ENCODE measurements at places on chromosomes 3 and 15. TPM values are rescaled to one million over a fixed set of nuclear protein-coding genes. Genes with fewer than 3 reads are reported as not detected.

Gene ANKRD34C
- total RNA-seq = not detected

Gene CTXN2
- 0.63 TPM for total RNA-seq

Gene SST
- 16.6 TPM for total RNA-seq

Gene ECE2
- total RNA-seq = 6.9 TPM

Gene LRRIQ4
- total RNA-seq = 0.63 TPM

Gene SLC30A4
- 22.2 TPM for total RNA-seq

Gene P3H2
- total RNA-seq = 4.7 TPM

Gene SIDT1
- 4.7 TPM for total RNA-seq

Gene P2RY1
- total RNA-seq = 8.8 TPM

Gene TMC3
- 0.31 TPM for total RNA-seq

Gene ST8SIA2
- 150 TPM for total RNA-seq

Gene GASK1A
- total RNA-seq = 11.6 TPM

Gene GOLGA8K
- 2.5 TPM for total RNA-seq

Gene GOLGA8O
- not detected for total RNA-seq

Gene INKA1
- 13.5 TPM for total RNA-seq

Gene CNTN4
- 102 TPM for total RNA-seq

Gene CCR8
- not detected for total RNA-seq
